ENCODE measurements at places on chromosomes 13 and 19. TPM values are rescaled to one million over a fixed set of nuclear protein-coding genes. Genes with fewer than 3 reads are reported as not detected.

GRCh38 chr13:27920677-27921420, 1.0 kb downstream of the PDX1 start:
- no peak for DNase-seq

The MADCAM1 gene
- total RNA-seq = 0.17 TPM

The SCN1B gene
- 1.5 TPM for total RNA-seq

The ERICH6B gene
- total RNA-seq = not detected

The TINCR gene
- total RNA-seq = 0.36 TPM

DNA sequence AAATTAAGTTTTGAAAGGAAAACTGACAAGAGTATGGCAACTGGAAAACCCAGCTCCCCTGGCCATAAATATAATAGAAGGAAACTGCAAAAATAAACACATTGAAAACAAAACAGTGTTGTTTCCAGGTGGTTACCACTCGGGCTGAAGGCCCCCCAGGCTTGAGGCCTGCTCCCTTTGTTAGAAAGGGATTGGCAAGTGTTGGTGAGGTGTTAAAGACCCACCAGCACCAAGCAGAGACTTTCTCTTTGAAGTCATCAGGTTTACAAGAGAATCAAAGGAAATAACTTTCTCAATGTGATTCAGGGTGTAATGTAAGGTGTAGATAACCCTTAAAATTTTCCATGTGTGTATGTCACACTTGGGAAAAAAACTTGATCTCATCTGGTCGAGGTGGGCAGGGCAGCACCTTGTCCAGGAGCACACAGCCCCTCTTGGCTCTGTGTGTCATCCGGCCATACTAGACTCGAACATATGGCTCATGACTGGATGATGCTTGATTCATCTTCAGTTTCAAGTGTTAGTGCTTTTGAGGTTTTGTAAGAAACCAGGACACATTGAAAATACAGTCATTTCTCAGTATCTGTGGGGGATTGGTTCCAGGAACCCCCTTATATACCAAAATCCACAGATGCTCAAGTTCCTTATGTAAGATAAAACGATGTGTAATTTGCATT, 7.8 kb downstream of the ACTN4 start:
- DNase-seq = no peak

GRCh38 chr13:52411629-52412028, 5.7 kb upstream of the THSD1 start:
- peak; percentile 92 for DNase-seq

- DNase-seq = peak; percentile 63
Observed at GRCh38 chr13:97448503-97449251, 14.7 kb downstream of the RAP2A start.

- no peak for DNase-seq
Observed at GRCh38 chr13:41916173-41916954, 44.5 kb downstream of the VWA8 start.

The C19orf81 gene
- total RNA-seq = not detected

DNA sequence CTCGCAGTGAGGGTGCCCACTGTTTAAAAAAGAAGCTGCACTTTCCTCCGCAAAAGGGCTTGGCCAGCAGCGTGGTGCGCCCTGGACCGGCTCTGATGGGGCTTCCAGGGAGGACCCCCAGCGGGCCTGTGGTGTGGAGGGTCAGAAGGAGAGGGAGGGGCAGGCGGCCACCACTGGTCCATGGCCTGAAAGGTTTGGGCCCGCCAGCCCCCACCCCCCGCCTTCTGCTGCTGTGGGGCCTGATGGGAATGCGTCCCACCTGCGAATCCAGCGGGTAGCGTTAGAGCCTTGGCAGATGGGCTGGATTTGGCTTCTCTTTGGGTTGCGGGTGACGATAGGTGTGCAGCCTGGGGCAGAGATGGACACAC, 34.7 kb downstream of the TMEM255B start:
- DNase-seq = no peak

GRCh38 chr13:48944221-48944620, 31.5 kb upstream of the FNDC3A start:
- no peak for DNase-seq

The CDC16 gene
- total RNA-seq = 27.9 TPM

The TNFRSF19 gene
- 8.4 TPM for total RNA-seq

The CABP5 gene
- not detected for total RNA-seq

- DNase-seq = no peak
Observed at GRCh38 chr13:79667771-79668170, 186.8 kb downstream of the NDFIP2 start.

The TPM4 gene
- total RNA-seq = 965 TPM

Measured in epithelial cell of proximal tubule (primary cell).